ENCODE measurements at places on chromosomes 5 and 9.

DNA sequence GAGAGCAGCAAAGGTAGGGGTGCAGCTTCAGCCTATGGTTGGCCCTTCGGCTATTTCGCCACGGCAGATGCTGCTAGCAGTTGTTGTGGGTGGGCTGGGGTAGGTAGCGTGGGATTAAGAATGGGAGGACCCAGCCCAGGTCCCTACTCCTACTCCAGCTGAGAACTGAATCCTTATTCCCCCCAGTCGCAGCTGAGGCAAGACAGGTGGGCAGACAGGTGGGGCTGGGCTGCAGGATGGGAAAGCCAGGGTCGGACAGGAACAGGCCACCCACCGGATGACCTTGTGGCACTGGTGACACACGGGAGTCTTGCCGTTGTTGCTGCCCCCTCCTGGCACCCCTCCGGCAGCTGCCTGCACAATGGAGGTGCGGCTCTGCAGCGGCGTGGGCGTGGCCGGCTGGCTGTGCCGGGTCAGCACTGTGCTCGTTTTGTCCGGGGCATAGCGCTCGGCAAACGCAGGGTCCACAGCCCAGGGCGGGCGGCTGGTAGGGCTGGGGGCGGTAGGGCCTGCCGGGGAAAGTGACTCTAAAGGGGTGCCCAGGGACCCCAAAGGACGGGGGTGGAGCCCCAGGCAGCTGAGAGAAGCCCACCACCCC lies 8.2 kb downstream of the PDLIM7 start:
- DNase-seq, result no peak

- peak; percentile 76 for DNase-seq
Measured at GRCh38 chr9:107488375-107489143, 1.0 kb downstream of the KLF4 start.

- no peak for DNase-seq
Measured at GRCh38 chr9:135776893-135777622, 75.1 kb downstream of the KCNT1 start.

DNA sequence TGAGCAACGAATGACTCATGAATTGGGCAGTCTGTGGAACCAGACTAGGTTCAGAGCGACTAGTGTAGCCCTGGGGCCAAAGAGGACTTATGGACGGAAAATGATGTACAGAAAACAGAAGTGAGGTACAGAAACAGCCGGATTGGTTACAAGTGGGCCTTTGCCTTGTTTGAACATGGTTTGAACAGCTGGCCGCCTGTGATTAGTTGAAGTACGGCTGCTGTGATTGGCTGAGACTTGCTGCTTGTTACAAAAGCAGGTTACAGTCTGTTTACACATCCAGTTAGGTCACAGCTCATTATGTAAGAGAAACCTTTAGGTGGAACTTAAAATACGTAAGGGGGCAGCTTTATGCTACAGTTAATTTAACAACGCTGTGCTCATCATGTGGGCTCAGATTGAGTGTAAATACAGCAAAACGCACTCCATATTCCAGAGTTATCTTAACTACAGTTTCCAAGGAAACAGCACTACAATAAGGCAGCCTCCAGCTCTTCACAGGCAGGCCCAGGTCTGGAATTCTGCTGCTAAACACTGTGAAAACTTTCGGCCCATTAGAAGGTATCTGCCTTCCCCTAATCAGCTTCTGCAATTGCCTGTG lies 6.5 kb downstream of the AMACR start:
- DNase-seq, result no peak

DNA sequence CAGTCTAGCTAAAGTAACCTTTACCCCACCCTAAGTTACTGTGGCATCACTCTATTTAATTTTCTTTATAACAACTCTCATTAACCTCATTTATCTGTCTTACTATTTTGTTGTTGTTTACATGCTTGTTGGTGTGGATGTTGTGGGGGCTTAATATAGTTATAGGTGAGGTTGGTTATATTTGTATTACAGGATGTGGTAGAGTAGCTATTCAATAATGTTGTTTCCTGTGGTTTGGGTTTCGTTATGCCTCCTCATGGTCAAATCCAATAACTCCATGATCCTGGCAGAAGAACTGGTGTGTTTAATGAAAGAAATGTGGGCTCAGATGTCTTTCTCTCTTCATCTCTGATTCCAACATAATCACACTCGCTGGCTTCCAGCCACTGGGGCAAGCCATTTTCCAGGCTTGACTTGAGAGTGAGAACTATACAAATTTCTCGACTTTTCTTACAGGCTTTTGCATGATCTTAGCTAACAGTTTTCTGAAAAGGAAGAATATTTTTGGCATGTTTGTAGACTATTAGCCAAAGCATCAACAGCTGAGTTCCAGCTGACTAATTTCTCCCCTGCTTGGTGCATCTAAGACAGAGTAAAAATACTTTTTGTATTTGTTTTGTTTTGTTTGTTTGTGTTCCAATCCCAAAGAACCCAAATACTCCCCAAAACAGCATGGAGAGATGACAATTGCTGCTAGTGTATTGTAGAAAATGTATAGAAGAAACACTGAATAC lies 303.7 kb upstream of the PAPPA start:
- peak; percentile 21 for DNase-seq

DNA sequence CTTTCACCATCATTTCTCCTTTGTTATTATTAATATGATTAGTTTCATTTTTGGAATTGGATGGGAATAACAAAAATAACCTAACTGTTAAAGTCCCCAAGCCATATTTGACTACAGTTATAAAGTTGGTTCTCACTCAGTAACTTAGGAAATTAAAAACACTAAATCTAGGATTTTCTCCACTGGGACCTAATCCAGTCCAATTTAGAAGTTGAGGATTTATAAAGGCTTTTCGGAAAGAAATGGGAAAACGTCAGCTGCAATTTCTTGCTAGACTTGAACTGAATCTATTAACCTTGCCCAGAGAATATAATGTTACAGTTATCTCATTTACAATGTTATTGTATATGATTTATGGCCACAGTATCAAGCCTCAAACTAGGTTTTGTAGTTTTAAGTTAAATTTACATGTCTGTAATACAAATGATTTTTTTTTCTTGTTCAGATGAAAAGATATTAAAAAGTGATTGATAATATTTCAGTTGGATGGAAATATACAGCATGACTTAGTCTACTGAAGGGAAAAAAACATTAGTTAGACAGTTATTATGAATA lies 524.3 kb upstream of the GRAMD2B start:
- DNase-seq, result no peak

DNA sequence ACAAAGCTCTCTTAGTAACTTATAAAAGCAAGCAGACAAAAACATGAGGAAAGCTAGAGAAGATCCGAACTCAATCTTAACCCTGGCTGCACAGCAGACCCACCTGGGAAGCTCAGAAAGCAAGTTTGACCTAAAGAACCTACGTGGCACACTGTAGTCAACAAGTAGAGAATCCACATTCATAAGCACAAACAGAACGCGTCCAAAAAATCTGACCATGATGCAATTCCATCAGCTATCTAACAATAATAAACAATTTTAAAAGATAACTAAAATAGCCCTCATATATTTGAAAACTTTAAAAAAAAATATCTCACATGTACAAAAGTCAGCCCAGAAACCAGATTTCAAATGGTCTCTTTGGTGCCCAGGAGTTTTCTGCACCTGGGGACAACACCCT lies 4.6 kb downstream of the LMAN2 start:
- no peak for DNase-seq

DNA sequence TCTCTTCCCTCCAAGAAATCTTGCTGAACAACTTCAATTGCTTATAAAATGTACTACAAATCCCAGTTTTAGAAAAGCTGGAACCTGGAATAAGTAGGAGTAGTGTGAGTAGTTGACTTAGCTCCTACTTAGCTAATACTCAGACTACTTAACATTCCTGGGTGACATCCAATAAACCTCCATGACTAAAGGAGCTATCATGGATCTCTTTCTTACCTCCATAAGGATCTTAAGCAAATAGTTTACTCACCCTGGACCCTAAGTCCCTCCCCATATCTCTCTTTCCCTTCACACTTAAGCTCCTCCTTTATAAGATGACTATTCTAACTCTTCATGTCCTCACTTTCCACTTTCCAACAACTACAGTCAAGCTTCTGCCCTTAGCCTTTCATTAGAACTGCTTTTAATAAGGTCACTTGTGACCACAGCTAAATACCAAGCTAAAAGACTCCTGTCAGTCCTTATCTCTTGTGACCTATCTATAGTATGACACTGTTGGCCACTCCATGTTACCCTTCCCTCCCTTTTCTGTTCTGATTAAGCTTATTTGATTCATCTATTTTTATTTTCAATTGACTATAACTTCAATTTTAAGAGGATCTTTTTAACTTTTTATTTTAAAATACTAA lies 194.9 kb downstream of the RFX3 start:
- peak; percentile 7 for DNase-seq

GRCh38 chr9:87406543-87407166 lies 91.0 kb upstream of the DAPK1 start:
- no peak for DNase-seq

DNA sequence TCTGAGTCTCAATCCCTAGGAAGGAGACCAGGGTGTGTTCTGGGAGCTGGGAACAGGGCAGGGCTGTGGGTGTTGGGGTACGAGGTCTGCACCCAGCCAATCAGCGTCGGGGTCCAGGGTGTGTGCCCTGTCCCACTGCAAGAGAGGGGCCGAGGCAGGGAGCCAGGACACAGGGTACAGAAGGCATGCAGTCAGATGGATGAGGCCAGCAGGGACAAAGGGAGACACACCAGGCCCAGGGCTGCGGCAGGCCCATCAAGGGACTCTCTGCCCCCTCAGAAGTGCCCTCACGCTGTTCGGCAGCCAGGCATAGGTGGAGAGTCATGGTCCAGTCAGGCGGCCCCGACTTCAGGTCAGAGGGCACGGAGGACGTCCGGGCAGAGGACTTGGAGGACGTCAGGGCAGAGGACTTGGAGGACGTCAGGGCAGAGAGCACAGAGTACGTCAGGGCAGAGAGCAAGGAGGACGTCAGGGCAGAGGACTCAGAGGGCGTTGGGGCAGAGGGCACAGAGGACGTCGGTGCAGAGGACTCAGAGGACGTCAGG lies 28.8 kb upstream of the ADAMTS2 start:
- no peak for DNase-seq

DNA sequence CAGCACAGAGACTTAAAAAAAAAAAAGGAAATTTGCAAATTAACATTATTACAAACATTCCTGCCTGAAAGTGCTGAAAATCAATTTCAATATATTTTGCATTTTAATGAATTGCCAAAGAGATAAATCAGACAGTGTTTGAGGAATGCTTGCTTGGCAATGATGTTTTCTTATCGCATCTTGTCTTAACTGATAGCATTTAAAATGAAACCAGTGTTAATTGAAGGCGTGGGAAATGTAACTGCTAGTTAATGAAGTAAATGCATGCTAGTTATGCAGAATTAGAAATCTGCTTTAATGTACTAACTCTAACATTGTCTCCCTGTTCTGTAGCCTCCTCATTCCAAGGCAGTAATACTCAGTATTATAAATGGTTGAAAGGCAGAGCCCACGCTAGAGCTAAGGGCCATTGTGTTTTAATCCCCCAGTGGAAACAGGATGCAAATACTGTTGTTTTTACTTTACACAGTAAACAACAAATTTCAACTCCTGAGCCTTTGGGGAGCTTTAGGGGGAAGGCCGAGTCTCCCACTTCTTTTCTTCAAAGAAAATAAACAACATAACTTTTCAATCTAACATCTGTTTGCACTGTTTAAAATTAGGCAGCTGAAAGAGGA lies 586.9 kb downstream of the TLE4 start:
- DNase-seq, result no peak

DNA sequence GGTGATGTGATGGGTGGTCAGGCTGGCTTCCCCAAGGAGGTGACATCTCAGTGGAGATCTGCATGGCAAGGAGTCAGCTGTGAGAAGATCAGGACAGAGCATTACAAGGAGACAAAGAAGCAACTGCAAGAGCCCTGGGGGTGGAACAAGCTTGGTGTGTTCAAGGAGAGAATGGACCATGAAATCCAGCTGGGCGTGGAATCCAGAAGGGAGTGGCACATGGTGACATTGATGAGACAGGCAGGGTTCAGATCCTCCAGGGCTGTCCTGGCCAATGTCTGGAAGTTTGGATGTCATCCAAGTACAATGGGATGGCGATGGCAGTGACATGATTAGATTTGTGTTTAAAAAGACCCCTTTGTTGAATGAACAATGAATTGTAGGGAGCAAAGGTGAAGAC lies 175.6 kb downstream of the MACROH2A1 start:
- DNase-seq, result no peak

DNA sequence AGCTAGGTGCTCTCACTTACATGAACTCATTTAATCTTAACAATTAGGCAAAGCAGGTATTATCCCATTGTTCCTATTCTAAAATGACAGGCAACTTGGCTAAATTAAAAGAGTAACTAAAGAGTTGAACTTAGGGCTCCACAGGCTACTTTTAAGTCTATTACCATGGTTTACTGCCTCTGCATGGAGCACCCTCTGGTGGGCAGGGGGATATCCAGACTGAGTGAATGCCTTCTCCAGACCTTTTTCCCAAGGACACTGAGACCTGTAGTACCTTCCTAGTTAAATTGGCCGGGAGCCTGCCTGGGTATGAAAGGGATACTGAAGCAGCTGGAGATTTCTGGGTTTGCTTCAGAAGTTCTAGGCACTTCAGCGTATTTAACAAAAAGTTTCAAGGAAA lies 238.1 kb downstream of the ELAVL2 start:
- no peak for DNase-seq

DNA sequence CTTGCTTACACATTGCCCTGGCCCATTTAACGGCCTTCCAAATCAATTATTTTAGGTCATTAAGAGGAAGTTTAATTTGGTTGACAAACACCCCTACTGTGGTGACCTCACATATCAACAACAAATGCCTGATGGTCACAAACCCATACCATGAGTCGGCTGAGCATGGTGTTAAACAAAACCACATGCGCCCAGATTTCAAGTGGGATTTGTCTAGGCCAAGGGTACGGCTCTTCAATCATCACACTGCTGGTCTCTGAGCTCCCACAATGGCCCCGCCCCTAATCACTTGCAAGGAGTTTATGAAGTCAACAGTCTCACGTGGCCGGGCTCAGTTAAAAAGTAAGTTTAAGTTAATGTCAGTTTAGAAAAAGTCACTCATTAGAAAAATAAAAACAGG lies 243.8 kb downstream of the CRB2 start:
- no peak for DNase-seq

- DNase-seq, result no peak
Measured at GRCh38 chr5:68954618-68954910, 139.2 kb upstream of the SLC30A5 start.

DNA sequence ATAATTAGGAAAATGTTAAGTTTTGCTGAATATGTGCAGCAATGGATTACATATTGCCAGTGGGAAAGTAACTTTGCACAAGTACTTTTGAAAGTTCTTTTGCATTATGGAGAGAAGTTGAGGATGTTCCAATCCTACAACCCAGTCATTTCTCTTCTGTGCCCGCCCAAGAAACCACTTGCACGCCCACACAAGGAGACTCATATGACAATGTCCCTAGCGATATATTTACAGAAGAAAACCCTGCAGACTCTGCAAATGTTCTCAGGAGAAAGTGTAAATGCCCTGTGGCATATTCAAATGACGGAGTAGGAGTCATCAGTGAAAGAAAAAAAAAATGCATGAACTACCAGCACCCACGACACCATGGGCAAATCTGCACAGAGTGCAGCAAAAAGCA lies 356.5 kb downstream of the CTNND2 start:
- DNase-seq, result no peak

DNA sequence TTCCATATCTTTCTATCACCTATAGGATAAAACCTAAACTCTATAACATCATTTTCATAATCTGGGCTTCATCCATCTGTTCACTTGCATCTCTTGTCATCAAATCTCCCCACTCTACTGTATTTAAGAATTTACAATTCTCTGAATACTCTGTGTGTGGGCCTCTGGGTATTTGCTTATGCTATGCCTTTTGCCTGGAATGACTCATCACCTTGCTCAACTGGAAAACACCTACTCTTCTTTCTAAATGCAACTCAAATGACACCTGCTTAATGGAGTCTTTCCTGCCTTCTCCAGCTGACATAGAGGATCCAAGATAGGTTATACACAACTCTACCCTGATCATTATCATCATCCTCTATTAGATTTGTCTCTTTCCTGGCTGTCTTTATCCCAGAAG lies 421.7 kb downstream of the SPATA31D1 start:
- no peak for DNase-seq
